Renal pelvis (tissue), 12 donors: ENCODE measurements at places on chromosomes 12 and 14. TPM values are rescaled to one million over a fixed set of nuclear protein-coding genes. Genes with fewer than 3 reads are reported as not detected.

DNA sequence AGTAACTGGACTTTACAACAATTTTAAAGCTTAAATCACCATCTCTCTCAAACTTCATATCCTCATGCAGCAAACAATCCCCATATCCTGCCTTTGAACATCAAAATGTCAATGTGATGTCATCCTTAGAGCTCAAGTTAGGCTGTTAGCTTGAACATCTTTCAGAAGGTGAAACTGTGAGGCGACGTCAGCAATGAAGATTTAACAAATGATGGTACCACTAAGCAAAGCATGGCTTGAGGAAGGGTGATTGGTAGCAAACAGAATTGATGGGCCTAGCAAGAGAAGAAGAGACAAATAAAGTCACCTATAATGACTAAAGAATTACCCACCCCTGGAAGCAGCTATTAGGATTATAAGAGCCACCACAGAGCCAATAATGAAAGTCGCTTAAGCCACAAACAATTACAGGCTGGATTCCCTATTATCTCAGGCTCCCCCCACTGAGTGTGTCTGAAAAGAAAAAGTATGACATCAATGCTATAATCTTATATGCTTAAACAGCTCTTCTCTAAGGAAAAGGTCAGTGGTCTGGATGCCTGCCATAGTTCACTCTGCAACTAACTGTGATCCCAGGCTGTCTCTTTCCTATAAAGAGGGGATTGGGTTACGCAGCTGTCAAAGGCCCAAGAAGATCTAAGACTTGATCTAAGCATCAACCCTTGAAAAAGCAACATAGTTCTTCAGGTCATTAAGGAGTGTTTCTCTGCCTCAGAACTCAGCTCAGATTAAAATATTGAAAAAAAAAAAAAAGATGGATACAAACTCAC is 18.1 kb downstream of the EGLN3 start:
- peak; percentile 80 for DNase-seq

- no peak for DNase-seq
Measured at GRCh38 chr14:73313151-73313550, 75.8 kb downstream of the PAPLN start.

DNA sequence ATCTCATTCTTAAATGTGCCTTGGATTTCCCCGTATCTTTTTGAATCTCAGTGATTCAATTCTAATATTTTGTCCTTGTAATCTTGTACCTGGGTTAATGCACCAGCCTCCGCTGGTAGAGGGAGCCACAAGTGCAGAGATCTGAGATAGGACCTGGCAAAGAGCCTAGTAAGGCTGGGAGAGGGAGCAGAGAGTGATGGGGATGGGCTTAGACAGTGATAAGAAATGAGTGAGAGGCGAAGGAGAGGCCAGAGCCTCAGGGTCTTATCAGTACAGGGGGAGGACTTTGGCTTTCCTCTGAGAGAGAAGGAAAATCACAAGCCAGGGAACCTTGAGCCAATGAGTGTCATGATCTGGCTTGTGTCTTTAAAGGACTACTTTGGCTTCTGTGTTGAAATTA is 30.5 kb upstream of the LMNTD1 start:
- DNase-seq, result no peak

DNA sequence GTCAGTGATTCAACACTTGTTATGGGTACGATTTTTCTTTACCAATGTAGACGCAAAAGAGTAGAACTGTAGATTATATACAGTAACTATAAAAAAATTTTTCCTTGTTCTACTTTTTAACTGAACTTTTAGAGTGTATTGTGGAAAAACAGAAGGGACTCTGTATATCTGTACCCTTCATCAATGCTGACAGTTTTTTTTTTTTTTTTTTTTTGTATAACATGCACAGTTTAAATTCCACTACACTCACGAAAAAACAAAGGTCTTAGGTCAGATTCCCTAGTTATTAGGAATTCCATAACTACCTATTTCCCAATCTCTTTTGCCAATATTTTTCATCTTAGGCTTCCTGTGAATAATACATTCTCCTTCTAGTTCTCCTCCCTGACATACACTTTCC is 6.4 kb downstream of the DDHD1 start:
- DNase-seq, result no peak

GRCh38 chr14:34766060-34766459 is 51.7 kb upstream of the CFL2 start:
- DNase-seq, result no peak

- DNase-seq, result no peak
Measured at GRCh38 chr14:45940318-45940717, 687.3 kb upstream of the MIS18BP1 start.

DNA sequence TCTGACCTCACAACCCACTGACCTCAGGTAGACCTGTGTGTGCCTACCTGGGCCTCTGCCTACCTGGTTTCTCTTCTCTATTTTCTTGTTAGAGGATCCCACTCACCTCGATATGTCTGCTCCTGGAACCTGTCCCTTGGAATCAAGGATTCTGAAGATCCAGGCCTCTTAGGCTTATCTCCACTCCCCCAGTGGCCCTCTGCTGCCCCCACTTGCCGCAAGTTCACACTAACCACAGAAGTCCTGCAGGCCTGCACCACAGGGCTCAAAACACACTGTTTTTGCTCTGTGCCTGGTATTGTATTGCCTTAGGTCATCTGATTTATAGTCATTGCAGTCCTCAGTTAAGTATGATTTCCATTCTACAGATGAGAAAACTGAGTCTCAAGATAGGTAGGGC is 15.3 kb upstream of the NRXN3 start:
- DNase-seq, result no peak

KRT74 gene
- not detected for polyA plus RNA-seq
